ENCODE measurements at places on chromosomes 4 and X.

DNA sequence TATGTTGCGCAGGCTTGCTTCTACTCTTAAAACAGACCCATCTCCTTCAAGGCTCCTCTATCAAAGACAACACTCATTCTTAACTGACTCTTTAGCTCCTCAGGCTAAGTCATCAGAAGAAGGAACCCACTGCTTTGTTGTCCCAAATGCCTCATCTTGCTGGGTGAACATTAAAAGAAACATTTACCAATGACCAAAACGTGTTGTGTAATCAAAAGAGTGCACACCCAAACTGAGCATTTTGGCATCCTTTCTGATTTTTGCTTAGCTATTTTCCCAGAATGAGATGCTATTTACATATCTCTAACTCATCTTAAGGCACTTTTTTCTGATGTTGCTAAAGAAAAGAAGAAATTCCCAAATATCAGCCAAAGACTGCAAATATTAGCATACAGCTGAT, 131.7 kb upstream of the VCX3A start:
- no peak for DNase-seq

GRCh38 chr4:304969-305680, at the start of gene ZNF732:
Gene ZNF732, minus strand, starts transcription at chr4:305474. Its CDS starts 164 bp downstream, at chr4:305310.
- peak; percentile 81 for DNase-seq

DNA sequence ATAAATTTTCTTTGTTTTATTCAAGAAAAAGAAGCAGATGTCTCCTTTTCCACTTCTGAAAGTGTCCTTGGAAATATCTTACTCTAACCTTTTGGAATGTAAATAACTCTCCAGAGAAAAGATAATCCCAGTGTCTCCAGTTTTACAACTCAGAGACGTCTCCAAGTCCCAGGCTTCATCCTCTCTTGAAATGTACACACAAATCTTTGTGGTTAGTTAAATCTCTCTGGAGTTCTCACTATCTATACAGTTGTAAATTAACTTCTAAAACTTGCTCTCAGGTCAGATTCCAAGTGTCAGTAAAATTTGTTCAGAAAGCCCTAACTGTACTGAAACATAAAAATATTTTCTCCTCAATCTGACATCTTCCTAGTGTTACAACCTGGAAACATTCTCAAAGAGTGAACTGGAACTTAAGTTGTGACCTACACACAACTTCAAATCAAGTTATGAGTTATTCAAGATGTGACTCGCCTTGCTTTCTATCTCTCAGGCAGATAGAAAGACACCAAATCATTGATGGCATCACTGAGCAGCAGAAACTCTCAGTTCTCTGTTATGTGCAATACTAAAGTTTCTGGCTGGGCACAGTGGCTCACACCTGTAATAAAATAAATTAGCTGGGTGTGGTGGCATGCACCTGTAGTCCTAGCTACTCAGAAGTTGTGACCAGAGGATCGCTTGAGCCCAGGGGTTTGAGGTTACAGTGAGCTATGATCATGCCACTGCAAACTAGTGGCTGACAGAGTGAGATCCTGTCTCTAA, 284.2 kb downstream of the RCHY1 start:
- no peak for DNase-seq

GRCh38 chr4:10020106-10020505, 1.2 kb downstream of the SLC2A9 start:
- DNase-seq, result no peak

GRCh38 chr4:168272488-168272887, 46.1 kb downstream of the DDX60 start:
- no peak for DNase-seq

DNA sequence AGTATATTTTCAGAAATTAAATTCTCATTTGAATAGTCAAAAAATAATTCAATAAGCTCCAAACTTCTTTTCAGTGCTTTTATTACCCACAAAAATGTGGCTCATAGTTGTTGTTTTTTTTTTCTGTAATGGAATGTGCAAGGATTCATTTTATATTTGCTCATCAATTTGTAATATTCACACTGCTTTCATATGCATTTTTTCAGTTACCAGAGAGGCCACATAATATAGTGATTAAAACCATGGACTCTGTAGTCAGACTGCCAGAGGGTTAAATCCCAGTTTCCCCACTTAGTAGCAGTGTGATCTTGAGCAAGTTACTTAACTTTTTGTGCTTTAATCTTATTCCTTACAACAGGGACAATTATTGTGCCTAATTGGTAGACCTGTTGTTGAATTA, 64.5 kb downstream of the FAM9B start:
- no peak for DNase-seq

DNA sequence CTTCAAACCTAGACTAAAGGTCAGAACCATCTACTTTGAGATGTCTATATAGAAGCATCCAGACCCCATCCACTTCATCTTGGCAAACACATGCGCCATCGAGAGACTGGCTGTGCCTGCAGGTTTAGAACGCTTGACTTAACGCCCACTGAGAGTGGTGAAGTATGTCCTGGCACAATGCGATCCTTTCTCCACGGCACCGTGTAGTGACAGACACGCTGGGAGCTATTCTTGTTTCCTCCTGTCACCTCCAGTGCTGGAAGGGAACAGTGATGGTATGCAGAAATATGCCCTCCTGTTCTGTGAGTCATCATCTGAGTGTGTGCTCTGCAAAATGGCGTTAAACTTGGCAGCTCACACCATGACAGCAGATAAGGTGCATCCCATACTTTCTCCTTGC, 330.2 kb downstream of the NLGN4X start:
- no peak for DNase-seq

DNA sequence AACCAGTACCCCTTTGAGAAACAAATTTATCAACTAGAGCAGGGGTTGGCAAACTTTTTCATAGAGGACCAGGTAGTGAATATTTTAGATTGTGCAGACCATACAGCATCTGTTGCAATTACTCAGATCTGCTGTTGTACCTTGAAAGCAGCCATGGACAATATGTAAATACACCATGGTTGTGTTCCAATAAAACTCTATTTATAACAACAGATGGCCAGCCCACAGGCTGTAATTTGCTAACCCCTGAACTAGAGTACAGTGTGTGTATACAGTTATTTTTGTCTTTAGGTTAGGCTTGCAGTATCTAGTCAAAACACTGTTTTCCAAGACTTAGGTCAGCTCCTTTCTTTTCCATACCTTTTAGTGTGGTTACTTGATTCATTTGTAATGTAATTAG, 54.4 kb downstream of the PHKA1 start:
- no peak for DNase-seq

DNA sequence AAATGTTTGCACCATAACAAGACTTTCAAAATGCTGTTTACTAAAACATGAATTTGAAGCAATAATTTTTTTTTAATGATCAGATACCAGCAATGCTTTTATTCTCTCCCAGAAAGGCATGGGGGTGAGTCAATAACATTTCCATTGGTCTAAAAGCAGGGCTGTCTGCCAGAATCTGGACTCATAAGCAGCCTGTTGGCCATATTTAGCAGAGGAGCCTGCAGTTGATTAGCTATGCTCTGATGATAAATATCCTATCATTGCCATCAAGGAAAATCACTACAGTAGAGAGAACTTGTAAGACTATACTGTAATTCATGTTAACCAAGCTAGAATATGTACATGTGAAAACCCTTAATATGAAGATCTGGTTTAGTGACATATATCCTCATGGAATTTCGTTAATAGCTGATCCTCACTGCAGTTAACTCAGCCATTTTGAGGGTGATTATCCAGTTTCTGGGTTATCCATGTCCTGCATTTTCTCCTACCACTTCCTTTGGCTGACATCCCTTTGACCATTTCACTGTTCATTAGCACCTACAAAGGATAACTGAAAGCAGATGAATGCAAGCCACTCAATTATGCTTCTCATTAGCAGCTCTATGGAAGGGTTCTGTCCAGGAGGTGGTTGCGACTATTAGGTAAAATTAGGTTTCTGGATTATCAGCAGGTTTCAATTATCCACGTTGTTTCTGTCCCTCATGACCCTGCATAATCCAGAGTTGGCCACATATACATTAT, 72.9 kb upstream of the DIAPH2 start:
- DNase-seq, result no peak

- no peak for DNase-seq
These were observed 9.7 kb upstream of the IQCM start for GRCh38 chr4:149825336-149825735.

DNA sequence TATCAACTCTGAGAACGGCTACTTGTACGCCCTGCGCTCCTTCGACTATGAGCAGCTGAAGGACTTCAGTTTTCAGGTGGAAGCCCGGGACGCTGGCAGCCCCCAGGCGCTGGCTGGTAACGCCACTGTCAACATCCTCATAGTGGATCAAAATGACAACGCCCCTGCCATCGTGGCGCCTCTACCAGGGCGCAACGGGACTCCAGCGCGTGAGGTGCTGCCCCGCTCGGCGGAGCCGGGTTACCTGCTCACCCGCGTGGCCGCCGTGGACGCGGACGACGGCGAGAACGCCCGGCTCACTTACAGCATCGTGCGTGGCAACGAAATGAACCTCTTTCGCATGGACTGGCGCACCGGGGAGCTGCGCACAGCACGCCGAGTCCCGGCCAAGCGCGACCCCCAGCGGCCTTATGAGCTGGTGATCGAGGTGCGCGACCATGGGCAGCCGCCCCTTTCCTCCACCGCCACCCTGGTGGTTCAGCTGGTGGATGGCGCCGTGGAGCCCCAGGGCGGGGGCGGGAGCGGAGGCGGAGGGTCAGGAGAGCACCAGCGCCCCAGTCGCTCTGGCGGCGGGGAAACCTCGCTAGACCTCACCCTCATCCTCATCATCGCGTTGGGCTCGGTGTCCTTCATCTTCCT, 2.7 kb downstream of the PCDH10 start:
- DNase-seq, result peak; percentile 72

DNA sequence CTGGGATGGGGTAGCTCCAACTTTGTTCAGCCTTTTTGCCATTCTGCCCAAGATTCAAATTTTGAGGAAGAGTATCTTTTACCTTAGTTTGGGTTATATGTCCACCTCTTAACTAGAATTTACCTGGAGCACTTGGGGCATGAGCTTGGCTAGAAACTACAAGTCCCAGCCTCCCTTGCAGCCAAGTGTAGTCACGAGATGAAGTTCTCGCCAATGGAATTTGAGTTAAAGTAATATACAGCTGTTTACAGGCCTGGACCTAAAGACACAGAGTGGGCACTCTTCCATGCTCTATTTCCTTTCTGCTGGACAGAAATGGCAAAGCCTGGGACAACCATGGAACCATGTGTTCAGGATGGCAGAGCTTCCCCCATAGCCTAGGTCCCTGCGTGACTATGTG, 233.6 kb upstream of the GATB start:
- DNase-seq, result no peak

DNA sequence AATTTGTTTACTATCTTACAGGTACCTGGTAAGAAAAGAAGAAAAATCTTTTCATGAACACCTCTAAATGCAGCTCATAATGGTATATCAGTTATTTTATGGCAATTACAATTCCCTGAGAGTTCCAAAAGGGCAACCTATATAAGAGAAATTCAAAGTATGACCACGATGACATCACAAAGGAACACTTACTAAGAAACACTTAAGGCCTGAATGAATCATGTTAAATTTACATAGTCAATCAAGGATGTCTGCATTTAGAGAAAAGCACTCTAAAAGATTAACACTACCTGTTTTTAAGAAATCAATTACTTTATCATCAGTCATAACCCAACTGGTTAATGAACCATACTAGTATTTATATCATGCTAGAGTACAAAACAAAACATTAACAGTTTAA, 63.9 kb downstream of the LCORL start:
- no peak for DNase-seq

GRCh38 chr4:38049545-38050170, 89.5 kb downstream of the PTTG2 start:
- no peak for DNase-seq

GRCh38 chr4:166324321-166324720, 451.3 kb downstream of the TLL1 start:
- no peak for DNase-seq

- DNase-seq, result no peak
These were observed 1072.9 kb upstream of the SLIT2 start for GRCh38 chr4:19178835-19179234.

- no peak for DNase-seq
These were observed 491.6 kb upstream of the AADAT start for GRCh38 chr4:170581322-170581721.

GRCh38 chr4:1039493-1040343, 28.3 kb downstream of the FGFRL1 start:
- DNase-seq, result no peak

All from right kidney (tissue), 9 donors.